ENCODE measurements at places on chromosomes 7 and 10.

DNA sequence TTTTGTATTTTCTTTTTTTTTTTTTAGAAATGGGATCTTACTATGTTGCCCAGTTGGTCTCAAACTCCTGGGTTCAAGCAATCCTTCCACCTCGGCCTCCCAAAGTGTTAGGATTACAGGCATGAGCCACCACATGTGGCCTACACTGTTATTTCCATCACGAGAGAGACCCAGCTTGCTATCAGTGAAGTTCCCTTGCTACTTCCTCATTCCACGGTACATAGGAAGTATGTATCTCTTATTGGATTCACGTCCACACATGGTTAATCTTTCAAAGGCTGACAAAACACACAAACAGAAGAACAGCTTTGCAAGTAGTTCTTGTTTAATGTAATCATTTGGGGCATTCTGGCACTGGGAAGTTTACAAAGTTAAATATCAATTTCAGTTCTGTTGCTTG lies 50.9 kb downstream of the DCLRE1A start:
- DNase-seq: no peak

- DNase-seq: no peak
Observed at GRCh38 chr10:72879245-72879644, 14.3 kb upstream of the OIT3 start.

- DNase-seq: no peak
Observed at GRCh38 chr10:122541541-122542002, 19.0 kb upstream of the DMBT1 start.

DNA sequence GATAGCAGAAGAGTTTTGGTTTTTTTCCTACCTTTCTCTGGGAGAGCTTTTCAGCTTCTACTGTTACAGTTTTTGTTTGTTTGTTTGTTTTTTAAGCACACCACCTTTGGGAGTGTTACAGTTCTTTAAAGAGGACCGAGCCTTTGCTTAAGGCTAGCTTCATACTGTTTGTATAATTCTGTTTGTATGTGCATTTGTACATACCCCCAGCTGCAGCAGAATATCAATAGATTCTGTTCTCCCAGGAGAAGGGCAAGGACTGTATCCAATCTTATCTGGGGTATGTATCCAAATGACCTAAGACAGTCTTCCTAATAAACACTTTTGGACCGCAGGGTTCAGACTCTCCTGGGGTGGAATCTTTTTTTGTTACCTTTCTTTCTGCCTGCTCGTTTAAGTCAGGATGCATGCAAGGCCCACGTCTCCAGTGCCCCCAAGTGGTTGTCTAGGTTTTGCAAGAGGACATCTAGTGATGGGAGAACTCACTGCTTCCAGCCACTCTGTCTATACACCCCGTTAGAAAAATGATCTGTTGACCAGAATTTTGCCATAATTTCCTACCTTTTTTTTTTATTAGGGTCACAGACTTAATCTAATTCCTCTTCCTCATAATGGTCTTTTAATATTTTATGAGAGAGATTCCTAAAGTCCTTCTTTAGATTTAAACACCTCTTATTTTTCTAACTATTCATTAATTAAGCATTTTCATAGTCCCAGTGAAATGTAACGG lies 23.9 kb downstream of the NRF1 start:
- no peak for DNase-seq

DNA sequence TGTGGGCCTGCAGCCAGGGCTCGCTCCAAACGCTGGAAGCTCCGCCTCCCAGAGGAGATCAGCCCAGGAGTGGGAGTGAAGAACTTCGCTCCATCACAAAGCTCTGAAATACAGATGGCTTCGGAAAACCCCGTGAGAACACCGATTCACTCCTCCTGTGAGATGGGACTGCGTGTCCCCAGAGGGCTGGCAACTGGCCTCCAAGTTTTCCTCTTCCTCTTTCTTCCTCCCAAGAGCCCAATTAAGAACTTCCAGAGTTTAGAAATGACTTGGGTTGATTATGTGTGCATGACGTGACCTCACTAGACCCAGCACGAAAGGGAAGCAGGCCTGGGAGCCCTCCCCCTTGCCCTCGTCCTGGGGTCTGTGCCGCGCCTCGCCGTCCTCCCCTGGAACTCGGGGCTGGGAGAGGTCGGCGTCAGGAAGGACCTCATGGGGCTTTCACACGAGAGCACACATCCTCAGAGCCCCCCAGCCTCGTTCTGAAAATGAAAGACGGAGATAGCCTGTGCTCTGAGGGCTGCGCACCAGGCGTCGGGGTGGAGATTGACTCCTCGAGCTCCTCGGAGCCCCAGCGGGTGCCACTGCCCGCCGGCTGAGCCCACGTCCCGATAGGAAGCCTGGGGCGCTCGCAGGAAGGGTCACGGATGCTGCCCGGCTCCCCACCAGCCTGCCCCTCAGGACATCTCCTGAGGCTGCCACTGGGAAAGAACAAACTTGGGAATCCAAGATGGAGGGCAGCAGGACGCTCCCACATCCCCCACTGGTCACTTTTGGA lies 37.8 kb downstream of the PTPRN2 start:
- DNase-seq: no peak

DNA sequence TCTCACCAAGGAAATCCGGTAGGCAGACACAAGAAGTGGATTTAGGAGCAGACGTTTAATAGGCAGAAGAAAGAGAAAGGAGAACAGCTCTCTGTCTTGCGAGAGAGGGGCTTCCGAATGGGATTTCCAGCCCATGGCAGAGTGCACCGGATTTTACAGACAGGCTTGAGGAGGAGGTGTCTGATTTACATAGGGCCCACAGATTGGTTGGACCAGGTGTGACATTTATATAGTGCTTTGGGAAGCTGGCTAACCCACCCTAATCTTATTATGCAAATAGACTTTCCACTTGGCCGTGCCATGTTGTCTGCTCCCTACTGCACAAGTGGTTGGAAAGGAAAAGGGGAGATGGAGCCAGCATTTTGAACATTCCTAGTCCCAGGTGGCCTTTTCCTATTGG lies 57.8 kb downstream of the ANKMY2 start:
- DNase-seq: no peak

DNA sequence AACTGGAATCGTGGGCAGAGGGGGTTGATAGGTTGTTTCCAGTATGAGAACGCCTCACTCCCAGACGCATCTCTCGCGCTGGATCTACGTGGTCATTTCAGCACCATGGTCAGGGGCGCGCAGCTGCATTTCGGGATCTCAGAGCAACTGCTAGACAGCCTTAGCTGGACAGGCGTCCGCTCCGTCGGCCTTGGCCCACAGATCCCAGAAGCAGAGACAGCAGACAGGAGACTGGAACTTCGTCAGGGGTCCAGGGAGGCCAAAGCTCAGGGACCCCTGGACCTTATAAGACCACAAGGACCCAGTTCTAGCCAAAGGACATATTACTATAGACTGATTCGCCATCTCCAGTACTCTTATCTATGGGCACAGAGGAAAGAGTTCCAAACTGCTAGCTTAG lies 5.3 kb downstream of the NEUROG3 start:
- DNase-seq: no peak

DNA sequence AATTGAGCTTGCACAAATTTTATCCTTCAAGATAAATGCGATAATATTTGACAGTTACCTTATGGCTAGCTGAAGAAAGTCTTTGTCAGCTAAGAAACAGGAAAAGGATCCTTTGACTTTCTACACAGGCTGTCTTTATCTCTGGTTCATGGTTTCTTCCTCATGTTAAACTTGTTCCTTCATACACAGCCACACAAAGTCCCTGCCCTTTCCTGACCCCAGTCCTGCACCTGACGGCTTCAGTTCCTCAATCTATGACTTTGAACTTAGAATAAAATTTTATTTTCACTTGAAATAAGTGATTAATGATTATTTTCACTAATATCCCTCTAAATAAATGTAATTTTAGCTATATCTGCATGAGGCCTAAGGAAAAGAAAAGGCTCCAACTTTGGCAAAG lies 77.8 kb upstream of the PRSS1 start:
- no peak for DNase-seq

DNA sequence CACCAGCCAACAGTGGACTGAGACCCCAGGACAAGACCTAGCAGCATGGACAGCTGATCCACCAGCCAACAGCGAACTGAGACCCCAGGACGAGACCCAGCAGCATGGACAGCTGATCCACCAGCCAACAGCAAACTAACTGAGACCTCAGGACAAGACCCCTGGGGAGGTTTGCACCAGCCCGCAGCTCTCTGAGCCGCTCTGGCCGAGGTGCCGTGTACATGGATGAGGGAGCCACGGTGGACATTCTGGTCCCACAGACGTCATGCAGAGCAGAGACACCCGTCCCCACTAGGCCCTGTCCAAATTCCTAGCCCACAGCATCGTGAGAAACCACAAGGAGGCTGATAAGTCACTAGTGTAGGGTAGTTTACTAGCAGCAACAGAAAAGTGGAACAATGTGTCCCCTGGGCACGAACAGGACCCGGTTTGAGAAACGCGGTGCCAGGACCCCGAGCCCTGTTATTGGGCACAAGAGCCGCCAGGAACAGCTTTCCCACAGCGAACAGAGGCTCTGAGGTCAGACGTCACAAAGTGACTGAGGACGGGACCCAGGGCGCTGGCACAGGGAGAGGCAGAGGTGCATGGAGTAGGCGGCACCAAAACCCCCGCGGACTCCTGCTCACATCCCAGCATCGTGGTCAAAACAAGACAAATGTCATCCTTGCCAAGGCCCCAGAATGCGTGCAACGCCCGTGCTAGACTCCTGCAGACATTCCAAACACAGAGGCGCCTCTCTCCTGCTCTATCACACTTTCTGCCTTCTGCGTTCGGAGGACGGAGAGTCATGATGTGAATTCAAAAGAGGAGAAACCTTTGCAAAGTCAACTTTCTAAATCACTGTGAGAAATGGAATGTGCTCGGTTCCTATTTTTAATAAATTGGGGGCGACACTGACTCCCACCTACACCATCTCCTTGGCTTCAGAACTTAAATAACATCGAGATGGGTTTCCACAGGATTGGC lies 8.1 kb downstream of the STK32C start:
- DNase-seq: no peak

DNA sequence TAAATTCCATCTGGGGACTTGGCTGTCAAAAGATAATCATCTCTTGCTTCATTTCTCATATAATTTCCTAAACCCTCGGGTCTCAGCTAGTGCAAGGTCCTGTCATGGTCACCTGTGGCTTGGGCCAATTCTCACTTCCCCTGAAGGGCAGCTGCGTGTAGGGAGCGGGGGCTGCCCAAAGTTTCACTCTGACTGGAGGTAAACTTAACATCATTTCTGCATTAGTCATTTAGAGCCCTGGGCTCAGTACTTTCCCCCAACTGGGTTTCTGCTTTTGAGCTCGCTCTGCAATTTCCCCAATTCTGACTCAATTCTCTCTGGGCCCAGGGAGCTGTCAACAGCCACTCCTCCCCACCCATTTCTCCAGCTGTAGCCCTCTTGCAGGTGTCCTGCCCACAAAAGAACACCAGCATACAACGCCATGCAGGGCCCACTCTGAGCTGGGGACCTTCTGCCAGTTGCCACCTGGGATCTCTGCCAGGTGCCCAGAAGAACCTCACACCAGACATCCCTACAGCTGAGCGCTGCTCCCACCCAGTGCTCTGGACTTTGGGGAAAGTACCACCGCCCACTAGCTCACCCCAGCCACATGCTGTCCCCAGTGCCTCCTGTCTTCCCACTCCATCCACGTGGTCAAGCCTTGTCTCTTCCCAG lies 37.9 kb downstream of the VOPP1 start:
- no peak for DNase-seq

GRCh38 chr7:142436601-142437000 lies 178.7 kb upstream of the PRSS58 start:
- DNase-seq: no peak

GRCh38 chr10:132604686-132605085 lies 67.1 kb downstream of the INPP5A start:
- no peak for DNase-seq

DNA sequence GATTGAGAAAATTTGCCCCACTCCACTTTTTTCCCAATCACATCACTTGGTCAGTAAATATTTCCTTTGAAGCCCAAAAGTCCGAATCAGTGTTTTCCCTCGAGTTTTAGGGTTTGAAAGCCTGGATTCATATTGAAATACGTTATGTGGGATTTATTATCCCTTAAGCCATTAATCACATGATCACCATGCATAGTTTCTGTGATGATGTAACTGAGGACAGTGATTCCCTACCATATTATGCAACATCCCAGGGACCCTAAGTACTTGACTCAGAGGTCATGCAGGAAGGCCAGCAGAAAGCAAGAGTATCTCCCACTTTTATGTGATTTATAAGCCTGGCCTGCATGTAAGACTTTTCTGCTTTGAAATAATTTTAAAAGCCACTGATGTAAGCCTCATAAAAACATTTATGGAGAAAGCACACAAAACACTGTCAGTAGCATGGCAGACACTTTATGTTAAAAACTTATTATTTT lies 630.6 kb upstream of the ZWINT start:
- no peak for DNase-seq

GRCh38 chr10:75712242-75712880 lies 280.9 kb downstream of the LRMDA start:
- no peak for DNase-seq

GRCh38 chr7:149329766-149330334 lies 67.9 kb downstream of the ZNF783 start:
- no peak for DNase-seq

DNA sequence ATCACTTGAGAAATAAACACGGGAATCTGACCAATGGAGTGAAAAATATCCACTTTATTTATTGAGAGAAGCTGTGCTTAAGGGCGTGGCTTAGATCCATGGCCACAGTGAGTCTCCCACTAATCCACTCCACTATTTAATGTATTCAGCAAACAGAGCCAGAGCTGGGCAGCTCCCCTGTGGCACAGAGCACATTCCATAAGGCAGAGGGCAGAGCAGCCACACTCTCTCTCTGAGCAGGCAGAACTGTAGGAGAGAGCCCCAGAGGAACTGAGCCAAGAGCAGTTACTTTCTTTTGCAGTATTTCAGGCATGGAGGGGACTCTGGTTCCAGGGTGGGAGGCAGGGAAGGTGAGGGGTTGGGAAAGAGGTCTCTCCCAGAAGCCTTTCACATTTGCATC lies 106.0 kb downstream of the GALNT17 start:
- no peak for DNase-seq

All from AG04449 (cell line).